Effector memory CD4-positive, alpha-beta T cell (primary cell): ENCODE measurements at places on chromosomes 5 and 9.

GRCh38 chr9:122186301-122186700, 26.6 kb downstream of the MORN5 start:
- DNase-seq, result no peak

- no peak for DNase-seq
Observed at GRCh38 chr9:7534211-7534935, 265.2 kb downstream of the DMAC1 start.

DNA sequence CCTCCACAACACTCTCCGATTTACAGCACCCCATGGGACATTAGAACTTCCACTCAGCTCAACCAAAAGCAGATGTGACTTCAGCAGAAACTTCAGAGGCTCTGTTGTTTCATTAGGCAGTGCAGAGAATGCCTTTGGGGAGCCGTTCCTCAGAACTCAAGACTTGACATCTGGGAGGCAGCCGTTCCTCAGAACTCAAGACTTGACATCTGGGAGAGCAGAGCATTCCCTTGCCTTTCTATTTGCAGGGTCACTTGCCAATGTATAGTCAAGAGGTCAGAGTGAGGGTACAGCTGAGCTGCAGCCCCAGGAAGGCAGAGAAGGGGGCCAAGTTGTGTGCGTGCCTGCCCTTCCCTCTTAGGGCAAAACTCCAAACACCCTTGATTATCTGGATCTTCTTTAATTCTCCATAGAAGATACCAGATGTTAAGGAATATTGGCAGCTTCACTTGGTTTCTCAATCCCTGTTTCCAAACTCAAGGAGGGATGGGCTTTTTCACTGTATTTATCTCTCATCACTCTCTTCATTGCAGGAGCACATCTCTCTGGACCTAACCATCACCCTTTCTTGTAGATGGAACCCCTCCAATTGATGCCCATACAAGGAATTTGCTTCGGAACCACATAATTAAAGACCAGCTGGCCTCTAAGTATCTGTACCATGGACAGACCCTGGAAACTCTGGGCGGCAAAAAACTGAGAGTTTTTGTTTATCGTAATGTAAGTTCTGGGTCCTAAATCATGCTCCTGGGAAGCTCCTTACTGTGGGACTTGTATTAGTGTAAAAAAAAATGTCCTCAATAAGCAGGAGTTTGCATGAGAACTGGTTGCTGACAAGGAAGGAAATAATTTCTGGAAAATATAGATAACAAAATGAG, 25.6 kb downstream of the TGFBI start:
- no peak for DNase-seq

GRCh38 chr5:159156426-159157238, 52.7 kb downstream of the RNF145 start:
- DNase-seq, result no peak

DNA sequence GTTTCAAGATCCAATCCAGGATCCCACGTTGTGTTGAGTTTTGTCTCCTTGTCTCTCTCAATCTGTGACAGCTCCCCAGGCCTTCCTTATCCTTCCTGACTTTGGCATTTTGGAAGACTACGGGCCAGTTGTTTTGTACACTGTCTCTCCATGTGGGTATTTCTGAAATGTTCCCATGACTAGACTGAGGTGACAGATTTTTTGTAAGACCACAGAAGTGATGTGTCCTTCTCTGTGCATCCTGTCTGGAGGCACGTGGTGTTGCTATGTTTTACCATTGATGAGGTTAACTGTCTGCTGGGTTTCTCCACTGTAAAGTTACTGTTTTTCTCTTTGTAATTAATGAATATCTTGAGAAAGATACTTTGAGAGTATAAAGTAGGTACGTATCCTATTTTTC, 15.7 kb upstream of the PDZD2 start:
- no peak for DNase-seq

DNA sequence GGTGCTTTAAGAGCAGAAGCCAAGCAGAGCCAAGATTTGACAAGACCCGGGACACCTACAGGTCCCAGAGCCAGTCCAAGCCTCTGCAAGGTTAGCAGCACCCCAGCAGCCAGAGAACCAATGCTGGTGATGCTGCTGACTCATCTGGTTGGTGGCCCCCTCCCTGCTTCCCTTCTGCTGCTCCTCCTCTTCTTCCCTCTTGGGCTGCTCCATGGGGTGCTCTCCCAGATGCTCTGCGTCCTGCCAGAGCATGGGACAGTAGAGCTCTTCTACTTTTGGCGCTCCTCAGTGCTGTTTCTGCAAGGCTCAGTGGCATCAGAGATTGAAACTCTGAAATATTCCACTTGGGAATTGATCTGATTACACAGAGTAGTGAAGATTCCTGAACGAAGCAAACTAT, 76.1 kb upstream of the SAP30L start:
- no peak for DNase-seq

DNA sequence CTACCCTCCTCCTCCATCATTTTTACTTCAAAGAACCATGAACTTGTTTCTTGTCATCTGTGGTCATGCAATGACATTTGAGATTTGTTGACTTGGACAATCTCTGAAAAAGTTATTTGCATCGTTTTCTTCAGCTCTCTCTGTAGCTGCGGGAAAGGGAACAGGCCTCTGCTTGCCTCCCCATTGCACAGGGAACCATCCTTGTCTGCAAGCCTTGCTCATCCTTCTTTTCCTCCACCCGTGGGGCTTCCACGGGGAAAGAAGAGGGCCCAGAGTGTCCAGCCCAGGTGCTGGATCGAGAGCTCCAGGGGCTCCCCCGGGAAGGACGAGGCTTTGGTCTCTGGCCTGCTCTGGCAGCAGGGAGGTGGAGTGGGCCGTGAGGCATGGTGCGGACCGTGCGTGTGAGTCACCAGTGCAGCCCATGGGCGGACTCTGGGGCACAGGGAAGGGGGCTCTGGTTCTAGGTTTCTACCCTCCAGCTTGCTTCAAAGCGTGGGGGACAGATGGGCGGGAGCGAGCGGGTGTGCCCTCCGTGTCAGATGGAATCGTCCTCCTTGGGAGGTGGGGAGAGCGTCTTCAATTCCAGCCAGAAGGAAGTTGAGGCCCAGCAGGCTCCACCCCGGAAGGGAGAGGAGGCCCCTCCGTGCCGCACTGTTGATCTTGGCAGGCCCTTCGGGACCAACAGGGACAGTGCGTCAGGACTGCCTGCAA, 6.0 kb upstream of the IRX4 start:
- no peak for DNase-seq

DNA sequence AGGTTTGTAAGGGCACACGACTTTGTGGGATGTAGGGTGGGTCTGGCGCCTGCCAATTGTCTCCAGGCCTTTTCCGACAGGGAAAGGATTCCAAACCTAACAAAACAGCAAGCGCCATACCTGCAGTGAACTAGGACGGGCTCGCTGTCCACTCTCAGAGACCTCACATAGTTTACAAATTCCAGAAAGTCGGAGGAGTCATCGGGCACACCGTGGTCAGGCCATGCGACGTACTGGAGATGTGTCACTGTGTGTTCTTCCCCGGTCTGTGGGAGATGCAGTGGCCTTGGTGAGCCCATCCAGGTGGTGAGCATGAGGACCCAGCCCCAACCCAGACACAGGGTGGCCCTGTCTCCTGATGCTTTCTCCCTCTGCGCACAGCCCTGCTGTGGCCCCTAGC, 61.3 kb upstream of the EPB41L4B start:
- no peak for DNase-seq

- DNase-seq, result no peak
Observed at GRCh38 chr9:27385606-27386322, 88.8 kb upstream of the EQTN start.

DNA sequence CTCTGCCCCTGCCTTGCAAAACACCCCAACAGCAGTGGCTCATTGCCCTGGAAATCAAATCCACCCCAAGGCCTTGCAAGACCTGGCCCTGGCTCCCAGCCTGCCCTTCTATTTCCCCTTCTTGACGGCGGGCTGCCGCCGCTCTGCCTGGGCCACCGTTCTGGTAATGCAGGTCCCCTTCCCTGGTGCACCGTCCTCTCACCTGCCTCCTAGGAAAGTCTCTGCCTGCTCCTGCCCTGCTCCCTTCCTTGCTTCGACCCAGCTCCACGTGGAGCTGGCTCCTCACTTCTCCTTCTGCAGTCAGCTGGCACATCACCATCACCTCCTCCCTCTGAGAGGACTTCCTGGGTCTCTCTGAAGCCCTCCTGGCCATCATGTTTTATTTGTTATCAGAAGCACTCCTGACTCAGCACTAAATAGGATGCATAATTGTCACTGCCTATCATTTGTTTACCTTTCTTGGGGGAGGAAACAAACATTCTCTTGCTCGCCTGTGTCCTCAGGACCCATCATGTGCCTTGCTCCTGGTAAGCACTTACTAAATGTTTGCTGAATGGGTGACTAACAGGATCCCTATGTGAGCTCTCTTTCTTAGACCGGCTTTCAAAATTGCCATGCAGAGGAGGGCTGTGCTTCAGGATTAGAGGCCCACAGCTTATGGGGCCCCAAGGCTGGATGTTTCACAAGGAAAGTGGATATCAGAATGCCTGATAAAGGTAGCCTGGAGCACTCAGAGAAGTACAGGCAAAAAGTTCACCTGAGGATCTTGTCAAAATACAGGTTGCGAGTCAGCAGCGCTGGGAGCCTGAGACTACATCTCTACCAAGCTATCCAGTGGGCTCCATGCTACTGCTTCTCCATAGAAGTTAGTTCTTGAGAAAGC, 19.6 kb upstream of the C5orf47 start:
- DNase-seq, result no peak

DNA sequence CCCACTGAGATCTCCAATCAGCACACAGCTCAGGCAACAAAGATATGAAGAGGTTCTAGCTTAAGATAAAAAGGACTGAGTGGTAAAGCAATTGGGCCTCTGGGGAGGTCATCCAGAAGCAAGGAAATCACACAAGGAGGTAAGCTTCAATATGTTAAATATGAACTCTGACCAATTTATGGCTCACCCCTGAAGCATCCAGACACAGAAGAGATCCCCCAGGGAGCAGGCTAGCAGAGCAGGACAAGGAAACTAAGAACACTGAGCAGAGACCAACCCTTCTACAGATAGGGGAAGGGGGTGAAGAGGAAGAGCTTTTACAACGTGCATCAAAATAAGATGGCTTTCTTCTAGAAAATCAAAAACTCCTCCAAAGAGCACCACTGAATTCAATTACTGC, 616.2 kb downstream of the DNAH5 start:
- no peak for DNase-seq

DNA sequence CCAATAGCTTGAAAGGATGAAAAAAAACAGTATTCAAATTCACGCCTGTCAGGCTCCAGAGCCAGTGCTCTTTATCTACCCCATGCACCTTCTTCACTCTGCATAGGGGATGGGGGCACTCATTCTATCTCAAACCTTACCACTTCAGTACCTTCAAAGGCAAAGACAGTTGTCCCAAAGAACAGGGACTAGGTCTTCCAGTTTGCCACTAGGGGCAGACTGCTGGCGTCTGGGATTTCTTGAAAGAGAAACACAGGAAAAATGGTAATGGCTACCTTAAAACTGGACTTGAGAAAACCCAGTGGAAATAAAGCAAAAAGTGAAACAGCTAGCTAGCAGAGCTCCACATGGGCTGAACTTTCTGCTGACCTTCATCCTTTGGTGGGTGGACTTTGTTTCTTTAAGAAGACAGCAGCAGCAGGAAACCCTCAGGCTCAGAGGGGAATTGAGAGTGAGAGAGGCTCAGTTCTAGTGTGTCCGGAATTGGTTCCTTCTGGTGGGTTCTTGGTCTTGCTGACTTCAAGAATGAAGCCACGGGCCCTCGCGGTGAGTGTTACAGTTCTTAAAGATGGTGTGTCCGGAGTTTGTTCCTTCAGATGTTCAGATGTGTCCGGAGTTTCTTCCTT, 41.0 kb upstream of the SLC36A1 start:
- no peak for DNase-seq

DNA sequence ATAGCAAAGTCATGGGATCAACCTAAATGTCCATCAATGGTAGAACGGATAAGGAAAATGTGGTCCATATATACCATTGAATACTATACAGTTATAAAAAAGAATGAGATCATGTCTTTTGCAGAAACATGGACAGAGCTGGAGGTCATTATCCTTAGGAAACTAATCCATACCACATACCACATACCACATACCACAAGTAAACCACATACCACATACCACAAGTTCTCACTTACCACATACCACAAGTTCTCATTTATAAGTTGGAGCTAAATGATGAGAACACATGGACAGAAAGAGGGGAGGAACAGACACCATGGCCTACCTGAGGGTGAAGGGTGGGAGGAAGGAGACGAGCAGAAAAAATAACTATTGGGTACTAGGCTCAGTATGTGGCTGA, 154.6 kb upstream of the GHR start:
- no peak for DNase-seq

DNA sequence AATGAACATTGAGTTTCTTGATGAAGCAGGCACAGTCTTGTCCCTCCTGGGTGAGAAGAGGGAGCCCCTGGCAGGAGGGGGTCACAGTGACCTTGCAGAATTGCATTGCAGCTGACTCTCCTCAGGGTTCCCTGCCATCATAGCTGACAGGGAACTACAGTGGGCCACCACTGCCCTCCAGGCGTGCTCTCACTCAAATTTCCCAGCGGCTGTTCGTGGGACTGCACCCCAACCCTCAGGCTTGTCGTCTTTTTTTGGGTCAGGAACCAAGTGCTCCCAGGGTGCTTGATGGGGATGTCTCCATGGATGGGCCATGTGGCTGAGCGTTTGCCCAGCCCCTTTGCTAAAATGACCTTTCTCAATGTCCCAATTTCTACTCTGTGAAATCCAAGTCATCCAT, 215.8 kb downstream of the MELK start:
- DNase-seq, result no peak

DNA sequence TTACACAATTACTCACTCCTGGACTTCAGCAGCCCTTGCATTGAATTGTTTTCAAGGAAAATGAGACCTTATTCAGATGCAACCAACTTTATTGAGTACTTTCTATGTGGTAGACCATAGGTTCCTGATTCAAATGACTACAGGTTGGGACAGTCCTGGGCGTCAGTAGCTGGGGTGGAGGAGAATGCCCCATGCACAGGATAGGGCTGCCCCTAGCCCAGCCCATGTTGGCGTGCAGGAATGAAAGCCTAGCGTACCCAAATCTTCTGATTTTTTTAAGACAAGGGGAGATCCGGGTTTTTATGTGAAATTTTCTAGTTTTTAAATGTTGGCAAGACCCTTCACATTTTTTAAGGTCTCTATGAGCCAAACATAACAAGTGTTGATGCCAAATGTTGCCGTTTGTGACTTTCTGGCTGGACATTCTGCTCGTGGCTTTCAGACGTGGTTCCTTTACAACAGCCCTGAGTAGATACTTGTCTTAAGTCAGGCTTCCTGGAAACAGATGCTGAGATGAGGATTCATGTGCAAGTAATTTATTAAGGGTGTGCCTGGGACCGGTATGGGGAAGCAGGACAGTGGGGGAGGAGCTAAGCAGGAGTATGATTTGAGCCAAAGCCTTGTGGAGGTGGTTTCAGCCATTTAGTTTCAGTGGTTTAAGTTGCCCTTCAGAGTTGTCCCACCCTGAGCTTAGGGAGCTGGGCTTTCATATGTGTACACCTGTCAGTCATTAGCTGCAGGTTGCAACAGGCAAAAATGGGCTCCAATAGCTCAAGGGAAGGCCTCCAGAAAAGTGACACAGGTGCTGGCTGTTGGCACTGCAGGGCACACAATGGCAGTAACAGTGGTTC, 154.1 kb downstream of the NTRK2 start:
- DNase-seq, result no peak

GRCh38 chr5:3320317-3320875, 275.2 kb upstream of the IRX1 start:
- no peak for DNase-seq

- DNase-seq, result no peak
Observed at GRCh38 chr5:11851965-11852716, 52.1 kb downstream of the CTNND2 start.

- no peak for DNase-seq
Observed at GRCh38 chr5:97112230-97112629, 30.2 kb downstream of the LIX1 start.
